ENCODE measurements at places on chromosomes 5 and 9.

GRCh38 chr9:903886-904285 is 62.4 kb downstream of the DMRT1 start:
- no peak for DNase-seq

GRCh38 chr9:129285382-129285781 is 107.3 kb upstream of the IER5L start:
- no peak for DNase-seq

DNA sequence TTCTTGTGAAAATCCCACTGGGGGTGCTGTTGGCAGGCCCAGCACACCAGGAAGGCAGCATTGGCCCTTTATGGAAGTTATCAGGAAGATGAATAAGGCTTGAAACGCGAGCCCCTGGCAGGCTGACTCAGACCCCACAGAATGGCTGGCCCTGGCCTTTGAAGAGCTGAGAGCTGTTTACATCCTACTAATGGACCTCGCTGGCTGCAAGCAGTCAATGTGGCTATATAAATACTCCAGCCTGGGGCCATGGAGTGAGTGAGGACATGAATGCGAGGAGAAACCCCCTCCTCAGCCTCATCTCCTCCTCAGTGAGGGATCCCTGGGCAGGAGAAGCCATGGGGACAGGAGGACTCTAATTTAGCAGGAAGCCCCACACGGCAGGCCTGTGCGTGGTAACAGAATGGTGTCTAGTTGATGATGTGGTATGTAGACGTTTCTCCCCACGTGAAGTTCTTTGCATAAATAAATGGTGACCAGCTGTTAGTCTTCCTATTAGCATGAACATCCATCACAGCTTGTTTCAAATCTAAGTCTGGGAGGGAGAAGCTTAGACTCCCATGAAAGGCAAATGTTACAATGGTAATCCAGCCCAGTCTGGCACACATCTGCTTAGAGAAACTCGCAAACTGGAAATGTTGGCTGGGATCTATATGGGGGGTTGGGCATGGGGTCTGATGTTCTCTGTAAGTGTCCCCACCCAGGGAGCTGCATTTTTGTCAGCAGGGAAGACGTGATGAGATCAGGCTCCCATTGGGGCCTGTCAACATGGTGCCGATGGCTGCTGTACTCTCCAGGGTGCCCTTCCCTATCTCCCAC is 175.1 kb upstream of the PITX1 start:
- DNase-seq = no peak

- no peak for DNase-seq
Measured at GRCh38 chr5:6615034-6615815, 17.6 kb downstream of the NSUN2 start.

DNA sequence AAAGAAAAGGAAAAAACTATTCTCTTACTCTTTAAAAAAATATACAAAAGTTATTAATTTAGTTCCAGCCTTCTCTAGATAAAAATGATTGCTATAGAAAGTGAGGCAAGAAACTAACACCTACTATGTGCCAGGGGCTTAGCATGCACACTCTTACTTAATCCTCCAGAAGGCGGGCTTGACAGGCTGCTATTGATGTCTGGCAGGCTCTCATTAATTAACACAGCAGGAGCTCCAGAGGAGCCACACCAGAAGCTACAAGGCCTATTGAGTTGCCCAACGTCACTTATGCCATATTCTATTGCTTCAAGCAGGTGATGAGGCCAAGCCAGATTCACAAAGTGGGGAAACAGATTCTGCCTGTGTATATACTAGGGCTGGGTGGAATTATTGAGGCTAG is 54.6 kb upstream of the CLINT1 start:
- no peak for DNase-seq

DNA sequence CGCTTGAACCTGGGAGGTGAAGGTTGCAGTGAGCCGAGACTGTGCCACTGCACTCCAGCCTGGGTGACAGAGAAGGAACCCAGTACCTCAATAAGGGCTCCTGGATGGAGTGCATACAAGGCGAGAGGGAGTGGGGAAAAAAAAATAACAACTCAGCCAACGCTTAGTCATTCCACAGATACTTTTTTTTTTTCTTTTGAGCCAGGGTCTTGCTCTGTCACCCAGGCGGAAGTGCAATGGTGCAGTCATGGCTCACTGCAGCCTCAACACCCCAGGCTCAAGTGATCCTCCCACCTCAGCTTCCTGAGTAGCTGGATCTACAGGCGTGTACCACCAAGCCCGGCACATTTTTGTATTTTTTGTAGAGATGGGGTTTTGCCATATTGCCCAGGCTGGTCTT is 59.5 kb upstream of the GGTA1 start:
- DNase-seq = no peak

GRCh38 chr9:134130503-134131375 is 5.1 kb upstream of the WDR5 start:
- no peak for DNase-seq

DNA sequence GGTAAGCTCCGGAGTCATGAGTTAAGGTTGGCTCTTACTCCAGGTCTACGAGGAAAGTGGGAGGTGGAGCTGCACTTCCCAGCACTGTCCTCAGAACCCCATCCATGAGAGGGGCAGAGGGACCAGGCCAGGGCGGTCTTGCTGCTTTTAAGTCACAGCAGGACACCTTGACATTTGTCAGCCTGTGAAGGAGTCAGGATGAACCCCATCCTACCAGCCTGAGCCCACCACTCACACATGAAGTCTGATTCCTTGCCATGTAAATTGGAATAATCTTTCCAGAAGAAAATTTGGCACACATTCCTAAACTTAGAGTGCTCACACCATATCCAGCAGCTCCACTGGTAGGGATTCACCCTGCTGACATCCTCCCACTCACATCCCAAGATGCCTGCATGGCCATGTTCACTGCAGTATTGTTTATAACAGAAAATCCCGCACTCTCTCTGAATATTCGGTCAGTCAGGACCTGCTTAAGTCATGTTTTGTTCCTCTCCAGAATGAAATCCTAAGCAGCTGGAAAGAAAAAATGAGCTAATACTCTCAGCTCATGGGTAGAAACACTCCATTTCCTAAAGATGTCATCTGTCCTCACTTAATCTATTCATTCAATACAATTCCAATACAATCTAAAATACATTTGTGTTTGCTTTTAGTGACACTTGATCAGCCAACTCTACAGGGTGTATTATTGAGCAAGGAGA is 79.3 kb upstream of the COL5A1 start:
- no peak for DNase-seq

GRCh38 chr5:59038798-59039295 is 456.0 kb downstream of the RAB3C start:
- DNase-seq = no peak

DNA sequence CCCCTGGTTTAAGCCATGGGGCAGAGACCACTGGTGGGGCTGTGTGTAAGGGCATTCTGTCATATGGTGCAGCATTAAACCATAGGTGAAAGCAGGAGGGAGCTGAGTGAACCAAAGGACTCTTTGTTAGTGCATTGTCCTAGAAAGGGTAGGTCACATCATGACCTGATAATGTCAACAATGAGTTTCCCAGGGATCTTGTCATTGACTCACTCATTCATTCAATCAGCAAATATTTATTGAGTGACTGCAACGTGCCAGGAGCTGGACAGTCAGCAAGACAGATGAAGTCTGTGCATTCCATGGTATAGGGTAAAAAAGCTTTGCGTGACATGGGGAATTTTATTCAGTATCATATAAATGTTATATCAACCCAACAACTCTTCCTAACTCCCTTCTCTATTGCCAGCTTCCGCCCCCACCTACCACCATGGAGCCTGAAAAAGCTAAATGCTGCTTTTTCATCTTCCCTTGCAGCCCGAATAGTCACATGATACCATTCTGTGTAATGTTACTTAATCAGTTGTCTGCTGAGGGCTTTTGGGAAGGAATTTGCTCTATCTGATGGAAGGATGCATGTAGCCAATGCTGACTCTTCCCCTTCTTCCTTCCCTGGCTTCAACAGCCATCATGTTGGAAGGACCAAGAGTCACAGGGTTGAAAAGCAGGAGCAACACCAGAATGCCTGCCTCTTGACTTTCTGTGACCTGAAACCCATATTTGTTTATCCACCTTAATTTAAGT is 11.5 kb upstream of the OTULINL start:
- no peak for DNase-seq

DNA sequence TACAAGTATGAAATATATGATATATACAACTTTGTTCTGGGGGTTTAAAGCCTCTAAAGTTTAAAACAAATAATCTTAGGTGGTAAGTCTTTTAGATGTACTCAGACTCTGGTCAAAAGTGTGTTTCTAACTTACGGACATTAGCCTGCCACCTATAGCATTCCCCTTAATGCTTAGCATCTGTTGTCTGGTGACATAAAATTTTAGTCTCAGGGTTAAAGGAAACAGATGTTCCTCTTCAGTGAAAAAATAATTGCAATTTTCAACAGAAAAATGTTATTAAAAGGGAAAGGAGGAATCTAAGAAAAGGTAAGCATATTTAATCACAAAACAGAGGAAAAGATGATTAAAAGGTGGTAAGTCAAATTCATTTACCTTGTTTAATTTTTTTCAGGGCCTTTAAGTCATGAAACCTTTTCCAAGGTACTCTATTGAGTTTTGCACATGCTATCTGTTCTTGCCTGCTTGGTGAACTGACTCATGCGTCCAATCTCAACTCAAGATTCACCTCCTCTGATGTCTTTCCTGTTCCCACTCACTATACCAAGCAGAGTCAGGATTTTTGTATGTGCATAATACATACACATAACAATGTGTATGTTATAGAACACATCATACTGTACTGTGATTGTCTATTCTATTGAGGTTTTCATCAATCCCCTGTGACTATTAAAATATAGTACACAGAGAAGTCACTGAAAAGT is 7.9 kb downstream of the TMEM167A start:
- DNase-seq = no peak

All from pons (tissue), 1 donor.